ENCODE measurements at places on chromosomes 2 and 18.

GRCh38 chr2:120347396-120348060, 1.6 kb downstream of the INHBB start:
- DNase-seq: no peak

- peak; percentile 44 for DNase-seq
These were observed 24.1 kb downstream of the EIF2AK3 start for GRCh38 chr2:88603146-88603545.

DNA sequence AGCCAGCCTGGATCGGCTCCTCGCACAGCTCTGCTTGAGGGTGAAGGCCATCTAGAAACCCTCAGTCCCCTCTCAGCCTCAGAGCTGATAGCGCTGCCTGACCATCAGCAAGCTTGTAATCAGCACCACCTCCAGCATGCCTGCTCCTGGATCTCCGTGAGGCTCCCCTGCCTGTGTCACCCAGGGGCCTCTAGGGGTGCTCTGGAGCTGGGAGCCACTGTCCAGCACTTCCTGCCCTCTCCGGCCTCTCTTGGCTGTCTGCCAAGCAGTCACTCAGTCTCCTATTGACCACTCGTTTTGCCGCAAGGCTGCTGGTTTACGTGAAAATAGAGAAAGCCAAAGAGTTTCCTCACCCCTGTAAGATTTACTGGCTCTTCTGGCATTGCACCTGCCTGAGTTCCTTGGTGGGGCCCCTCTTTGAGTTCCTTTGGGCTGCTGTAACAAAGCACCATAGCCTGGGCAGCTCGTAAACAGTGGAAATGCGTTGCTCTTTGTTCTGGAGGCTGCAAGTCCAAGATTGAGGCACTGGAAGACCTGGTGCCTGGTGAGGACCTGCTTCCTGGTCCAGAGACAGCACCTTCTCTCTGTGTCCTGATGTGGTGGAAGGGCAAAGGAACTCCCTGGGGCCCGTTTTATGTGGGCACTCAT, 17.9 kb downstream of the CAPN10 start:
- peak; percentile 52 for DNase-seq

DNA sequence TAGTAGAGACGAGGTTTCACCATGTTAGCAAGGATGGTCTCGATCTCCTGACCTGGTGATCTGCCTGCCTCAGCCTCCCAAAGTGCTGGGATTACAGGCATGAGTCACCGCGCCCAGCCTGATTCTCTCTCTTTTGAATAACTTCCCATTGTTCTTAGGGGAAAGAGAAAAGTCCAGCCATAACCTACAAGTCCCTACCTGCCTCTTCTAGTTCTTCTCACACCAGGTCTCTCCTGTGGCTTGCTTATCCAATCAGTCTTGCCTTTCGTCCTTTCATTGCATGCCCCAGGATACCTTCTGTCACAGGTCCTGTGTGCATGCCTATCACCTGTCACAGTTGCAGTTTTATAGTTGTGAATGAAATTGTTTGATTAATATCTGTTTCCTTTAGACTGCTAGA, 148.1 kb downstream of the SLC4A3 start:
- DNase-seq: no peak

DNA sequence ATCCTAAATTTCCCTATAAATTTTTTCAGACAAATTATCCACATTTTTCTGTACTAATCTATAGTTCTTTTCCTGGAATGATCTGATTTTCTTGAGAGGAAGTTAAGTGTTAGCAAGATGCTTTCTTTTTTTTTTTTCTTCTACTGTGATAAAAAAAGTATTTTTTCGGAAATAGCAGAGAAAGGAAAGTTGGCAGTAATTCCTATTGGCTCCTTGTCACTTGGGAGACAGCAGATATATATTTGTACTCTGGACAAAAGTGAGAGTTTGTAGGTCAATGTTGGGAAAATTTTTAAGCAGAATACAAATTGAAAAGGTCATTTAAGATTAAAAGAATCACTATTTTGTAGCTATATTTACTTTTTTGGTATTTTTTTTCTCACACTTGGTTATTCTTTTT, 635.7 kb upstream of the NRXN1 start:
- no peak for DNase-seq

GRCh38 chr2:35463805-35464596, 891.6 kb upstream of the CRIM1 start:
- no peak for DNase-seq

DNA sequence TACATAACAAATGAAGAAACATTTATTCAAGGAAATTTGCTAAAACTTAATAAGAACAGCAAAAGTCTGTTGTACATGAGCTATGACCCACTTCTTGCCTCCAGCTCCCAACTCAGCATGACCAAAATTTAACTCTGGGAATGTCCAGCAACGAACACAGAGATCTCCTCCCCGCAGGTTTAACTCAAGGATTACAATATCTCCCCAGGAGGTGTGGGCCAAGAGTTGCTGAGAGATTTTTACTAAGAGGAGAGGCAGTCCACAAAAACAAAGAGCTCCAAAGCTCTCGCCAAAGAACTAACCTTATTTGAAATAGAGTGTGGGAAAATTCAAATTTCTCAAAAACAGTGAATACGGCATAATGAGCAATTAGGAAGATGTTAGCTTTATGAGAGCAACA, 318.5 kb downstream of the GRB14 start:
- DNase-seq: no peak

DNA sequence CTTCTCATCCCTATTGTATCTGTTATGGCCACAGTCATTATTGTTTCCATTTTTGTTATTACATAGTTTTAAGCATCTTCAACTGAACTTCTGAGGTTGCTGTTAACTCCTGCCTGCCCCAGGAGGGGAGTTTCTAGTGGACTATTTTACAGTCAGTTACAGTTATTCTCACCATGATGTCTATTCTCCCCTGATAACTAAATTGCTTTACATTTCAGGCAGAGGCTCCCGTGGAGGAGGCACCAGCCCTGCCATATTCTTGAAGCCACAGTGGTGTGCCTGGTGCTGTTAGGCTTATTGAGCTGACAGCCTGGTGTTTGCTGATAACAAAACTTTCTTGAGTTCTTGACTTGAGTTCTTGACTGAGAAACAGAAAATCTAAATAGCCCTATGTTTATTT, 256.4 kb downstream of the TFCP2L1 start:
- no peak for DNase-seq

All from HFFc6 (cell line).